LHCN-M2 (cell line): ENCODE measurements at places on chromosomes 2 and 18. TPM values are rescaled to one million over a fixed set of nuclear protein-coding genes. Genes with fewer than 3 reads are reported as not detected.

OR6B2 gene
- not detected in 2 replicates for total RNA-seq

CCDC141 gene
- total RNA-seq: 2.4 and 3.7 TPM in 2 replicates

OXER1 gene
- 0.13 and 0.52 TPM in 2 replicates for total RNA-seq

MOGAT1 gene
- not detected in 2 replicates for total RNA-seq

SLC5A7 gene
- total RNA-seq: not detected in 2 replicates

- DNase-seq: no peak
These were observed 190.0 kb downstream of the ALPK2 start for GRCh38 chr18:58438958-58439300.

DNA sequence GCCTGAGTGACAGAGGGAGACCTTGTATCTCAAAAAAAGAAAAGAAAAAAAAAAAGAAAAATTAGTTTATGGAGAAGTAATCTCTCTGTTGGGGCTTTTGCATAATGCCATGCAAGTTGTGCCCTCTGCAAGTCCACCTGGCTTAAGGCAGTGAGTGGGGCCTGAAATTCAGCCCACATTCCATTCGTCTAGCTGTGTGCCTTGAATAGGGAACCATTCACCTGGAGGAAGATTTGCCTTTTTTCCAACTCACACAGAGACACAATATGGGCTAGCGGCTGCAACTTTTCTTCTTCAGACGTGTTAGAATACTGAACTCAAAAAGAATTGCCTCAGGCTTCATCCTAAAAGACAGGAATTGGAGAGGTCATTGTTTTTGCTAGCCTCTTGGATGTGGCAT, 160.0 kb upstream of the STON1 start:
- no peak for DNase-seq

- no peak for DNase-seq
These were observed 127.1 kb upstream of the TANK start for GRCh38 chr2:161033059-161033660.

DNA sequence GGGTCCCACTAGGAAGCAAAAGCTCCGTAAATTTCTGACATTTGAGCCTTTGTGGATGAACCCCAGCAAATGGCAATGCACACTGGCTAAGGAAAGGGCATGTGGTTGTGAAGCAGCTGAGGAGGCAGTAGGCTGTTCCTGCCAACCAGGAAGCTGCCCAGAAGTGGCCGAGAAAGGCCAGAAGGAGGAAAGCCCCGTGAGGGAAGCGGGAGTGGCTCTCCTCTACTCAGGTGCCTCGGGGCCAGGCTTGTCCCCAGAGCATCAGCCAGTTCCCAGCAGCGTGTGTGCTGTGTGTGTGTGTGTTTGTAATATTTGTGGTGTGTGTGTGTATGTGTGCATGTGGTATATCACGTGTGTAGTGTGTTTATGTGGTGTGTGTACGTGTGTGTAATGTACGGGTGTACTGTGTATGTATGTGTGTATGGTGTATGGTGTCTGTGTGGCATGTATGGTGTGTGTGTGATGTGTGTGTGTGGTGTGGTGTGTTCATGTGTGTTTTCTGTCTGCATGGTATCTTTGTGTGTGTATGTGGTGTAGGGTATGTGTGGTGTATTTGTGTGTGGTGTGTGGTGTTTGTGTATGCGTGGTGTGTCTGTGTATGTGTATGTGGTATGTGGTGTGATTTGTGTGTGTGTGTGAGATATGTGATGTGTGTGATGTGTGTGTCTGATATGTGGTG, 90.6 kb downstream of the APOB start:
- DNase-seq: no peak

GRCh38 chr18:8337211-8337610, 272.0 kb upstream of the RAB12 start:
- DNase-seq: no peak

DNA sequence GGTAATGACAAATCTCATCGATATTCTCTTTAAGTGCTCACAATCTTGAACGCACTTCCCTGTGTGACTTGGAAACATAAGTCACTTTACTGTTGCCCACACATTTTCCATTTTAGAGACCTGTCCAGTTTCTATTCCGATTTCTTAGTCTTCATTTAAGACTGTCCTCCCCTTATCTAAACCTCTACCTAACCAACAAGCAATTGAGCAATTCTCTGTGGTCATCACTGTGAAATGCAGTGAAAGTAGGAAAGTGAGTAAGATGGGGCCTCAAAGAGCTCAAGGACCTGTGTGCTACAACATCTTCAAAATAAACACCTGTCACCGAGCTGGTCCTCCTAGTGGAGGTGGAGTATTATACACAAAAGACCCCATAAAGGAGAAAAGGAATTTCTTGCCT, 184.4 kb downstream of the CNTNAP5 start:
- no peak for DNase-seq

DNA sequence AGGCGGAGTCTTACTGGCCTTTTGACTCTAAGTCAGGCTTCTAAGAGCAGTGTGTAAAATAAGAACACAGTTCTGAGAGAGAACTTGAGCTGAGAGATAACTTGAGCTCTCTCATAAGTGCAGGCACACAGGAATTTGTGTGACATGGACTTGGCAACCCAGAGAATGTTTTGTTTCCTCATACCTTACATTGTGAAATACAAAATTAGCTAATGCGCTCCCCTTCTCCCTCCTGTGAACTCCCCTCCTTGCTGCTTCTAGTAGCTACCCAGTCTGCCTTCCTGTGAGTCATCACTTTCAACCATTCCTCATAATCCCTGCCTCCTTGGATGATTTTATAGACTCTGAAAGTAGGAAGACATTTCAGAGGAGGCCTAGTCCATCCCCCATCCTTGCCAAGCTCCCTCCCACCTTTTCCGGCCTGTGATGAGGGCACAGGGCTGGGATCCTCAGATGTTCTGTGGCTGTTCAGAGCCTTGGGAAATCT, 22.6 kb downstream of the FER1L5 start:
- DNase-seq: peak; percentile 96

DNA sequence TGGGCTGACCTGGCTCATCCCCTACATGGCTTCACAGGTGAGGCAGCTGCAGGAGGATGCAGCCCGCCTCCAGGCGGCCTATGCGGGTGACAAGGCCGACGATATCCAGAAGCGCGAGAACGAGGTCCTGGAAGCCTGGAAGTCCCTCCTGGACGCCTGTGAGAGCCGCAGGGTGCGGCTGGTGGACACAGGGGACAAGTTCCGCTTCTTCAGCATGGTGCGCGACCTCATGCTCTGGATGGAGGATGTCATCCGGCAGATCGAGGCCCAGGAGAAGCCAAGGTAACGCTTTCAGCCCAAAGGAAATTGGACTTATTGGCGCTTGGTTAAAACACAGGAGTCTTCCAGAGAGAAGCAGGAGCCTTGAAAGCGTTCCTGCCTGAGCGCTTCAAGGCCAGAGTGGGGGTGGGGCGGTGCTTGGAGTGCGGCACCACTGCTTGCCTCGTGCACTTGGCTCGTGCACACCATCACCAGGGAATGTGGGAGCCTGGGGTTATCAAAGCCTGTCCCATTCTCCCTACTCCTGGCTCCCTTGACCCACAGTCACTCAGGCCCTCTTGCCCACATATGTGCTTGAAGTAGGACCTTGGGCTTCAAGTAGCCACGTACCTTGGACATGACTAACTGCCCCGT, 69.8 kb upstream of the EML6 start:
- no peak for DNase-seq

GRCh38 chr2:197937814-197938213, 133.4 kb downstream of the PLCL1 start:
- no peak for DNase-seq

DNA sequence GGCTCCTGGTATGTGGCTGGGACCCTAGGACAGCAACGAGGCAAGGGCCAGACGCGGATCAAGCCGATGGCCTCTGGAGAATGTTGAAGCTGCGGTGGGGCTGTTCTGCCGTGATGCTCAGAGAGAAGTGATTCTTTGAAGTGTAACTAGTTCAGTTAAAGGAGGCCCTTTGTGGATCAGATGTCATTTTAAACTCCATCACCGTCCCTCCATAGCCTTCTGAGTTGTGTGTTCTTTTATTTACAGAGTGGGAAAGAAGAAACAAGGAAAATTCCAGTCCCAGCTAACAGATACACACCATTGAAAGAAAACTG, 403 bp downstream of the PNO1 start:
- no peak for DNase-seq

- no peak for DNase-seq
These were observed 102.3 kb upstream of the ODC1 start for GRCh38 chr2:10550206-10551001.

GRCh38 chr2:203802342-203803052, 65.1 kb upstream of the CTLA4 start:
- DNase-seq: peak; percentile 98

DNA sequence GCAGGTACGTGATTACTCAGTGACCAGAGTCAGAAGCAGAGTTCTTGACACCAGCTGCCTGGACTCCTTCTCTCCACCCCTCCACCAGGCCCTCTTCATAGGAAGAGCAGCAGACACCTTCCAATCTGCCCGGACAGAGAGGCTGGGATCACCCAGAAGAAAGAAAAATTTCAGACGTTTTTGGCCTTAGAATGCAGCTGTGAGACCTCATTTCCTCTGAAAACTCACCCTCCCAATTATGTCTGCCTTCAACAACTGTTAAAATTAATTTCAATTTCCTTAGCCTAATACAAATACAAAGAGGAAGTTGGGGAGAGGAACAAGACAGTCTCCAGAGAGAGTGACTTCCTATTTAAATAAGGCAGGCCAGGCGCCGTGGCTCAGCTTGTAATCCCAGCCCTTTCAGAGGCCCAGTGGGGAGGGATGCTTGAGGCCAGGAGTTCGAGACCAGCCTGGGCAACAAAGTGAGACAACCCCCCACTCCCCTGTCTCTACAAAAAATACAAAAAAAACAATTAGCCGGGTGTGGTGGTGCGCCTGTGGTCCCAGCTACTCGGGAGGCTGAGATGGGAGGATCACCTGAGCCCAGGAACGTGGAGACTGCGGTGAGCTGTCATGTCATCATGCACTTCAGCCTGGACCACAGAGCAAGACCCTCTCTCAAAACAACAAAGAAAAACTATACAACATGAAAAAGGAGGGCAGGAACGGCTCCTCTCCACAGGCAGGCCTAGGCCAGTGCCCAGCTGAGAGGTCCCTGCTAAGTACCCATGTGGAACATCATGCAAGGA, 1.6 kb downstream of the SLC66A2 start:
- DNase-seq: no peak

- no peak for DNase-seq
These were observed 101.1 kb downstream of the TRIB2 start for GRCh38 chr2:12817870-12818269.

DNA sequence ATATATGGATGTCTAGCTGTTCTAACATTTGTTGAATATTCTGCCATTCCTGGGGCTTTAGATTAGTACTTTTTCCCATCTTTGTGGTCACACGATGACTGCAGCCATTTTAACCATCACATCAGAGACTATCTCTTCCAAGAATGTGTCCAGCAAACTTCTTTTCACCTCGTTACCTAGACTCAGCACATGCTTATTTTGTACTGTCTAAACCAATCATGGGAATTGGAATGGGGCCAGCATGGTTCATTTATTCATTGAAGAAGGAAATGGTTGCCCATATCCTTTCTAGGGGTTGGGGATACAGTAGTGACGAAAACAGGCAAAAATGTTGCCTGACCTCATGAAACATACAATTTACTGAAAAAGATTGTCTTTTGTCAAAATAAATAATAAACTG, 2.5 kb upstream of the VRK2 start:
- DNase-seq: no peak

- no peak for DNase-seq
These were observed 16.4 kb downstream of the TCF23 start for GRCh38 chr2:27164960-27165763.

- DNase-seq: no peak
These were observed 2.1 kb downstream of the RNF149 start for GRCh38 chr2:101306410-101306809.

GRCh38 chr2:190572246-190572645, 37.7 kb upstream of the NEMP2 start:
- no peak for DNase-seq

DNA sequence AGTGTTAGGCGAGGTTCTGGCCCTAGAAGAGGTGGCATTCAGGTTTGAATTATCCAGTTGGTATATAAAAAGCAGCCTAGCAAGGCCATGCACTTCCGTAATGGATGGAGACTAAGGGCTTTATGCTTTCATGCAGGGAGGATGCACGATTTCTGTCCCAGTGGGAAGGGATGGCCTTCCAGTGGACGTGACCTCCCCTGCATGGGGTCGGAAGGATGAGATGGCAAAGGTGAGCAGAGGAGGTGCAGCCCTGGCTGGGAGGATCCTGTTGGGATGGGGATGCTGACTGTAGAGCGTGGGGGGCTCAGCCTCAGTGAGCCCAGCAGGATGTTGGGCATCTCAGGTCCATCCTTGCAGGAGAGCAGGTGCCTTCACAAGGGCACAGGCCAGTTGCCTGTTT, 4.8 kb downstream of the ASB18 start:
- DNase-seq: no peak

- DNase-seq: no peak
These were observed 1096.6 kb downstream of the TSN start for GRCh38 chr2:122851972-122852531.

- DNase-seq: peak; percentile 63
These were observed 543 bp upstream of the MARCHF4 start for GRCh38 chr2:216372761-216373291.

GRCh38 chr18:25495606-25496005, 143.6 kb upstream of the ZNF521 start:
- no peak for DNase-seq

DNA sequence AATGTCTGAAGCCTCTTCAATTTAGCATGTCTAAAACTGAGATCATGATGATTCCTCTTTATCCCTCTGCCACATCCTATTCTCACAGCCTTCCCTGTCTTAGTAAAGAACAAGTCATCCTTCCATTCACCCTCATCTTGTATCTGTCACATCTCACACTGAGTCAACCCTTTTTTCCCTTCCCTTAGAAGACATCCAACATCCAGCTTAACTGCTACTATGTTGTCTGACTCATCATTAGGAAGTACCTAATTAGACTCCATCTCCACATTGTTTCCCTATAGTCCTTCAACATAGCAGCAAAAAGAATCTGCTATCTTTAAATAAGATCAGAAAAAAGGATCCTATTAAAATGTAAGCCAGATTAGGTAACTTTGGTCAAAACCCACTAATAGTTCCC, 85.2 kb upstream of the GRB14 start:
- DNase-seq: peak; percentile 82

DNA sequence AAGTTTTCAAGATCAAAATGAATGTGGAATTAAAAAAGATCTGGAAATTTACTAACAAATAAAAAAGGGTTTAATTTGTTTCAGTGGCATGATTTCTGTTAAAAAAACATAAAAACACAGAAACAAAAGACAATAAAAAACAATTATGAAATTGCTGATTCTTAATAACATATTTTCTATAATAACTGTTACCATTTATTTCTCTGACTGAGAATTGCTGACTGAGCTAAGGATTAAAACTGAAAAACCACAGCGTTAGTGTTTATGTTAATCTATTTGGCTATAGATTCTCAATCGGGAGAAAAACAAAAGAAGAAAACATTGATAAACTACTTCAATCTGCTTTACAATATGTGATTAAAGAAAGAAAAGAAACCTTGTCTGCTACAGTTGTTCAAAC, 678.6 kb upstream of the ZEB2 start:
- DNase-seq: no peak

- DNase-seq: no peak
These were observed 151.9 kb upstream of the TANK start for GRCh38 chr2:161008311-161008710.

- peak; percentile 73 for DNase-seq
These were observed 61.1 kb downstream of the ANTXR1 start for GRCh38 chr2:69073928-69074570.
